ENCODE measurements at places on chromosomes 1 and 21. TPM values are rescaled to one million over a fixed set of nuclear protein-coding genes. Genes with fewer than 3 reads are reported as not detected.

The HMCN1 gene
- 1.0 TPM for total RNA-seq

The RIMKLA gene
- total RNA-seq, result 0.04 TPM

DNA sequence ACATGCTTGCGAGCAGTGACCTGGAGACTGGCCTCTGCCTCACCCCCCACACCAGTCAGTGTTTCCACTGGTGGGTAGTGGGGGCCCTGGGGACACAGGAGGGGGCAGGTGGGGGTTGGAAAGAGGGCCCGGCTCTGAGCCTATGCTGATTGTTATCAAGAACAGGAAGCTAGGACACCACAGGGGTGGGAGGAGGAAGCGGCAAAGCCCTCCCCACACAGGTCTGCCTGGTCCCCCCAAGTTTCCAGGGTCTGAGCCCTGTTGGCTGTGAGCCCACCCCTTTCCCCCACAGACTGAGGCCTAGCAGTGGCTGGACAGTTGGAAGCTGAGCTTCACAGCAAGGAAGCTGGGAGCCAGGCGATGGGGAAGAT is 1.6 kb upstream of the PTPN7 start:
- no peak for DNase-seq

- no peak for DNase-seq
Measured at GRCh38 chr1:164480285-164480907, 78.6 kb upstream of the PBX1 start.

DNA sequence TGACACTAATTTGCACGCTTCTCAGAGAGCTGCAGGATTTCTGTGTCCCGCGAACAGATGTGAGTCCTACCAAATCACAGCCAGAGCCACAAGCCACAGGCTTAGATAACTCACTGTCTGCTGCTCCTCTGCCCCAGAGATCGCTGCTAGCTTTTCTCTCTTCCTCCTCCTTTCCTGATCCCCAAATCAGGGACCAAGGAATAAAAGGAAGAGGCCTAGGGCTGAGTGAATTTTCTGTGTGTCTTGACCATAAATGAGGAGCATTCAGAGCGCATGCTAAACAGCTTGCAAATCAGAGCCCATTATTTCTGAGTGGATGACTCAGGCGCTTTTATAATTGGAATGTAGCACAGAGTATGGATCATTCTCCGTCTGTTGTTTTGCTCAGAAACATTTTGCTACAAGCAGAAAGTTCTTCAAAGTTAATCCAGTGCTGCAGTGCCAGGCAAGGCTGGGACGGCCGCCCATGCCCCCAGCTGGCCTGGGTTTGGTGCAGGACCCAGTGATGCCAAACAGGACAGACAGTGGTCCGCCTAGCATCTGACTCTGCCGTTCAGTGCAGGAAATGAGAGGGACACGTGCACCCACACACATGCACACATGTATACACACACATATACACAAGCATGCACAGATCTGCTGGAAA is 38.2 kb downstream of the KCNAB2 start:
- no peak for DNase-seq

The C1QTNF12 gene
- total RNA-seq, result 9.8 TPM

The PLCH2 gene
- total RNA-seq, result 170 TPM

DNA sequence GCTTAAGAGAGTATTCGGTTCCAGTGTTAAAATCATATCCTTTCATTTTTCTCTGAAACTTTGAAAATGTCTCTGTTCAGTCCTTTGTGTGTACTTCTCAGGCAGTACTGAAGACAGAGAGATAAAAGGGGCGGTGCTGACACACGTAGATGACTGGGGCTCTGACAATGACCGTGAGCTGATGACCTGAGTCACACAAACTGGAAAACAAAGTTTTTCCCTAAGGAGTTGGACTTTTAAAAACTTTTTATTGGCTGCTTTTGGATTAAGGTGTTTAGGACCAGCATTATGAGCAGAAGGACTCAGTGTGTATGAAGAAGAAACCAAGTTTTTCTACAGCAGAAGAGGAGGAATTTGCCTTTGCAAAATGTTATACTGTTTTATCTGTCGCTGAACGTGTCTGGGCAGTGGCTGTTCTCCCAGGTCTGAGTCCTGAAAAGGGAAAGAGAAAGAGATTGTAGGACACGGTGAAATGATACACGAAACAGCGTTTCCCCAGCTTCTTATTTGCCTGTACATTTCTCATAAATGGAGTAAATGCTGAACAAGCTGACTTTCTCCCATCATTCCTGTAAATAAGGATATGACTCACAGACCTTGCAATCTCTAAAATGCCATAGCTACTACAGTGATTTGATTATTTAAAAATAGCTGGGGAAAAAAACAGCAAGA is 51.5 kb downstream of the MAP3K7CL start:
- DNase-seq, result no peak

- no peak for DNase-seq
Measured at GRCh38 chr1:55522353-55522903, 307.3 kb upstream of the USP24 start.

The FAM163A gene
- not detected for total RNA-seq

DNA sequence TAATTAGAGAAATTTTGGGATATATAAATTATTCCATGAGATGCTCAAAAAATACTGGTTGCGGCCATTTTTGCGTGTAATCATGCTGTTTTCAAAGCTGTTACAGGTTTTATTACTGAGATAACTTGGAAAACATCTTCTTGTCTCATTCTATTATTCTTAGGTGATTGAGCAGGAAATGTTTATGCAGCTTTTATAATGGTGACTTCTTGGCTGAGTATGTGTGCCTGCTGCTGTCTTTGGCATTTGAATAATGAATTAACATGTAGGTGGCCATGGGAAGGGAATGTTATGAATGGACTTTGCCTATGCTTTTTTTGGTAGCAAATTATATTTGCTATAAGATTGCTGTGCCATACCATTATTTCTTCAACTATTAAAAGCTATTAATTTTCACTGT is 52.5 kb downstream of the RASAL2 start:
- DNase-seq, result no peak

GRCh38 chr1:160987359-160988050 is 32.9 kb upstream of the ITLN2 start:
- no peak for DNase-seq

- DNase-seq, result no peak
Measured at GRCh38 chr1:65480684-65481405, 60.4 kb downstream of the LEPR start.

DNA sequence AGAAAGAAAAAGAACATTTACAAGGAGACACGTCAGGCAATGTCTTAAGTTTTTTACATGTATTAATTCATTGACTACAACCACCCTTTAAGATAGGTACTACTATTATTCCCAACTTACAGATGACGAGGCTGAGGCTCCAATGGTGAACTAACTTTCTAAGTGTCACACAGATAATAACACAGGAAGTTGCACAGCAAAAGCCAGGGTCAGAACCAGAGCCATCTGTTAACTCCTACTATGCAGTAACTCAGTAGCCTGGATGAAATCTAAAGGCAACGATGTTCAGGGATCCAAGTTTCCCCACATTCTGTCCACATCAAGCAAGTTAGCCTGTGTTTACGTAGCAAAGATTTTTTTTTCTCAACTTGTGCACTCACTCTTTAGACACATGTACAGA is 371.7 kb downstream of the PTPRC start:
- DNase-seq, result no peak

DNA sequence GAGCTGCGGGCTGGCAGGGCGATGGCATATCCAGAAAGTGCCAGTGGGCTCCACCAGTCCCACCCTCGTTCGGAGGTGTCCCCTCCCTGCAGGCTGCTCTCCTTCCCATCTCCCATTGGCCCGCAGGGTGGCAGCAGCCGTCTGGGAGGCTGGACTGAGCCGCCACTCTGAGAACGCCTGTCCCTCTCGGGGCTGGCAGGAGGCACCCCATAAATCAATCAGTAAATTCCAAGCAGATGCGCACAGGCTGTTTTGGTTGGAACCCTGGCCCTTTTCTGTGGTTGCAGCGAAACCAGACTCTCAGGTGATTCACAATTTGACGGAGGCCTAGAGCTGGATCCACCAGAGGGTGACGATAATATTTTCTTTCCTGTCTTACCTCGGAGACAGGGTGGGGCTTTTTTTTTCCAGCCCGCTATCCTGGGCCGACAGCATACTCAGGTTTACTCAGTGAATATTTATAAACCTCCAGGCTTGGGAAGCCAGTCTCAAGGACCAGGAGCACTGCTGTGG is 99.7 kb downstream of the GLIS1 start:
- peak; percentile 35 for DNase-seq

The FNBP1L gene
- 21.4 TPM for total RNA-seq

GRCh38 chr1:163535807-163536206 is 214.1 kb downstream of the NUF2 start:
- no peak for DNase-seq

GRCh38 chr1:107538502-107538901 is 397.7 kb downstream of the NTNG1 start:
- DNase-seq, result no peak

- no peak for DNase-seq
Measured at GRCh38 chr1:226967665-226968064, 27.6 kb downstream of the COQ8A start.

GRCh38 chr1:73040811-73041210 is 758.5 kb upstream of the NEGR1 start:
- no peak for DNase-seq

- no peak for DNase-seq
Measured at GRCh38 chr21:15986277-15986676, 256.5 kb downstream of the USP25 start.

The AIRE gene
- total RNA-seq, result 0.21 TPM

DNA sequence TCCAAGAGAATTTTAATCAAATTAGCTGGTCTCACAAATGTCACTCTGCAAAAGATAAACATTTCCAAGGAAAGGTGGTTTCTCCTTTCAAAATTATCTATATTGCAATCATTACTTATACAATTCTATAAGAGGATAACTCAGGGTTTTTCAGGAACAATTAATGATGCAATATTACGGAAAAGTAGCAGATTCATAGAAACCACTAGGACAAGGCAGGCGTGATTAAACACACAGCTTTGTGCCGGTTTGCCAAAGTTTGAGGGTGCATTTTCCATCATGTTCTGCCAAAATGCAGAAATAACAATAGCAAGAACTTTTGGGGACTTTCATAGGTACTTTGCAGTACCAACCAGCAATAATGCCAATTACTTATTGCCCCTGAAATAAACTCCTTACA is 605 bp downstream of the TNFRSF9 start:
- no peak for DNase-seq

The KCNE2 gene
- not detected for total RNA-seq

The ZFP69B gene
- 0.76 TPM for total RNA-seq

- no peak for DNase-seq
Measured at GRCh38 chr1:12505639-12506280, 112.2 kb downstream of the DHRS3 start.
